NCI-H1436 (cell line): ENCODE measurements at places on chromosomes 1 and 21.

DNA sequence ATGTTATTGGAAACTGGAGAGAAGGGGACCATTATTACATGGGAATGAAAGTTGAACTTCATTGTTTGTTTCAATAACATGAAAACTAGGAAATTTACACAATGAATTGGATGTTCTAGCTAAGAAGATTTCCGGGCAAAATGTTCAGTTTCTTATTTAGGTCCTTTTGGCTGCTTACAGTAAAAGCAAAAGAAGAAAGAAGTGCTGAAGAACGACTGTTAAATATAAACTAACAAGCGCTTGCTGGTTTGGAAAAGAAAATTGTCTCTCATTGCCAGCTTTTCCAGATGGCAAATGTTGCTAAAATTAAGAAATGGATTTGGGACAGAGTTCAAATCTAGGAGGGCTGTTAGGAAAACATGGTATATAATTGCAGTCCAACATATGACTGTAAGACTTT, 139.6 kb downstream of the ZNF644 start:
- DNase-seq, result no peak

DNA sequence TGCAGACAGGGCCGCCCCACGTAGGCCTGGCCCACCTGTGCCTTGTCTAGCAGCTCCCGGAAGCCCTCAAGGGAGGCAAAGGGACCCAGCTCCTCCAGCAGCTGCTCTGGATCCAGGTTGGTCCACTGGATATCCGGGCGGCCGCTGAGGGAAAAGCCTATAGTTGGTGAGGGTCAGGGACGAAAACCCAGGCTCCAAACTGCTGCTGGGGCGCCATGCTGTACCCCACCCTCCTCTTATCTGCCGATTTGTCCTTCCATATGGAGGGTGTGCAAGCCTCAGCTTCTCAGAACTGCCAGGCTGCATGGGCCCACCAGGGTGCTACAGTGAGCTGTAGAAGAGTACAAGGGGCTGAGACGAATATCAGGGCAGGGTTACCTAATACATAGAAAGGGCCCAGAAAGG, 12.2 kb downstream of the PTCH2 start:
- DNase-seq, result no peak

DNA sequence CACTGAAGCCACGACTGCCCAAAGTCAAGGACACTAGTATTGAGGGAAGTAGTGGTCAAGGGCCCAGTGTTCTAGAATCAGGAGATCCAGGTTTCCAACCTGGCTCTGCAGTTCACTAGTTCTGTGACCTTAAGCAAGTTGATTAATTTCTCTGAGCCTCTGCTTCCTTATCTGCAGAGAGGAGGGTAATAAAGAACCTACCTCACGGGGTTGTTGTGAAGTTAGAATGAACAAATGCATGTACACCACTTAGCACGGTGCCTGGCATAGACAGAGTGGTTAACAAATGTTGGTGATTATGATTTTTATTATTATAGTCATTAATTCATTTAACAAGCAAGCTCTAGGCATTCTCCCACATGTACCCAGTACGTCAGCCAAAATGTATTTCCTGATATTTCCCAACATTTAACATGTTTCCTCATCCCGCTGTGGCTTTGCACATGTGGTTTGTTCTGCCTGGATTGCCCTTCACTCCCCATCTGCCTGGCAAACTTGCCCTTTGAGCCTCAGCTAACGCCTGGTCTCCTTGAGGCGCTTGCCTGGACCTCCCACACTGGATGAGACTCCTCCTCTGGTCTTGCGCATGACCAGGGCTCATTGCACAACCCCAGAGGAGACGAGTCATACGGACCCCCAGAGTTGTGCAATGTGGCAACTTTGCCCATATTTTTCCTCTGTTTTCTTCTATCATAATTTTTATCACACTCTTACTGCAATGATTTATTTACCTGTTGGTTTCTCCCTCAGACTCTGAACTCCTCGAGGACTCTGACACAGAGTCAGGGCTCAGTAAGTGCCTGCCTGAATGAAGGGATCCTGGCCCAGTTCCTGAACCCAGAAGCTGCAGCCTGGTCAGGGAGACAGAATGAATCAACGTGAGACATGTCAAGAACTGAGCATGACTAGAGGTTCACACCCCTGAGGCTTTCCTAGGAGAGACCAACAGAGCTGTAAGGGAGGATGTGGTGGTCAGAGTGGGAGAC, 20.7 kb upstream of the MFSD2A start:
- DNase-seq, result no peak

DNA sequence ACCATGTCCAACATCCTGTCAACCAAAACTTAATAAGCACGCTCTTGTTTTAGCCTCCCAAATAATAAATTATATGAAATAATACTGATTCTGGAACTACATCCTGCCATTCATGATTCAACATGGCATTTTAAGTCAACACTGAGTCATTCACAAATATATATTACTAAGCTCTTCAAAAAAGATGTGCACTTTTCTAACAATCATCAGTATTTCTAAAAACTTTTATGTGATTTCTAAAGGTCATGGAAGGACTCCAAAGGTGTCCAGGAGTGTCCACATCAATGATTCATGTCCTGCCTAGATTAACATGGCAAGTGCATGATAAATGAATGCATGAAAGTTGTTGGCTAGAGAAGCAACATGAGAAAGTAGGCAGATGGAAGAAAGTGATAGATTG, 51.6 kb downstream of the NEGR1 start:
- no peak for DNase-seq

DNA sequence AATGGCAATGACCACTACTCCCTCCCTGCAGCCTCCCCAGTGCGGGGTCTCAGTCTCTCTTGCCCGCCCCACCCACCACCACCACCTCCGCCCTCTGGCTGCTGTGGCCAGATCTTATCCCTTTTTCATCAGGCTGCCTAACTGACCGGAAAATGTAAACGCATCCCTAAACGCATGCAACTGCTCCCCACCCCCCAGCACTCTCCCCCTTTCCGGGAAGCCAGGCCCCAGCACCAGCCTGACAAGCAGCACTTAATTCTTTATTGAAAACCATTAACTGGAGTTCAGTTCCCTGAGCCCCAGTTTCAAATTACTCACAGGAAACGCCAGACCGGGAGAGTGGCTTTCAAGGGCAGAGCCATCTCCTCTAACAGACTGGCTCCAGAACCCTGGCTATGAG, 147.7 kb downstream of the DMRTA2 start:
- DNase-seq, result peak; percentile 70

- DNase-seq, result peak; percentile 66
Measured at GRCh38 chr1:64136752-64137411, 66.5 kb upstream of the UBE2U start.

GRCh38 chr1:77126307-77126706, 92.9 kb downstream of the PIGK start:
- DNase-seq, result peak; percentile 64

DNA sequence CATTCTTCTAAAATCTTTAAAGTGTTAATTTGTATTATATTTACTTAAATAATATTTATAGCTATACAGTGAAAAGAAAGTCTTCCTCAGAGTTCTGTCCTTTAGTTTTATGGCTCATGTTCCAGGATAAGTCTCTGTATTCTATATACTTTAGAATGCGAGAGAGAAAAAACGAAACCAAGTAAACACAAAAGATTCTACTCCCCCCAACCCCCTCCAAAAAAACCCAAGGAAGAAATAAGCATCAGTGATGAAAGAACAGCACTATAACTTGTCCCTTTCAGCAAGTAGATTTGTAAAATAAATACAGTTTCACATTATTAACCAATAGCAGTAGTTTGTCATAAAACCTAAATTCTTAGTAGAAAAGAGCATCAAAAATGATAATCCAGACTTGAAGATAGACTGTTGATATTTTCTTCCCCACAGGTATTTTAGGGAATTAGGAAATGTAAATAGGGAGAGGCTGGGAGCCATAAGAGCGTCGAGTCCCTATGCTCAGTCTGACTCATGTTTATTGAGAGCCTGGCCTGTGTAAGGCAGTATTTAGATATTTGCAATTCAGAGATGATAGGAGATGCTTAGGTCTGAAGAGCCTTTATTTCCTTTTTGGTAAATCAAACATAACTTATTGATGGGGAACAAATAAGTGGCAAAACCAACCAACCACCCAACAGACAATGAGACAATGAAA, 35.5 kb downstream of the CDC14A start:
- no peak for DNase-seq

- no peak for DNase-seq
Measured at GRCh38 chr21:36044056-36044455, 16.3 kb downstream of the SETD4 start.

DNA sequence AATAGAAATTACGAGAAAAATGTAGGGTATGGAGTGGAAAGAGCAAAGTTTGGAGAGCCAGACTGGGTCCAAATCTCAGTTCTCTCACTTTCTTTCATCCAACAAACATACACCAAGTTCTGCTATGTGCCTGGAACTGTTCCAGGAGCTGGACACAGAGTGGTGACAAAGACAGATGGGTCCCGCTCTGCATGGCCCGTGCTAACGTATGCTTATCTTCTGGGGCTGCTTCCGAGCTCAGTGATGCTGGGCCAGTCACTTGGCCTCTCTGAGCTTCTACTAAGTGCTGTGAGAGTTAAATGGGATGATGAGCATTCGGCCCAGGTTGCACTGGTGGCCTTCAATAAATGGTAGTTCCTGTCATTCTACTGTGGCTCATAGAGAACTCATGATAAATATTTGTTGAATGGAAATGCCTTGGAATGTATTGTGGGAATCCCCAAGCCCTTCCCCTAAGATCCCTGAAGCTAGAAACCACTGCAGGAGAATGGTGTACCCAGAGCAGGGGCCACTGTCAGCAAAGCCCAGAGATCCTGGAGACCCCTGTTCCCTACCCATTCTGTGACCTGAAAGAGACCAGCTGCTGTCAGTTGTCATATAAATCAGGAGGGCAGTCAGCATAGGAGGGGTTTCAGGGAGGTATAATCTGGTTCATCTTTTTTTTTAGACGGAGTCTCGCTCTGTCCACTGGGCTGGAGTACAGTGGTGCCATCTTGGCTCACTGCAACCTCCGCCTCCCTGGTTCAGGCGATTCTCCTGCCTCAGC, 3.8 kb downstream of the LEMD1 start:
- DNase-seq, result no peak

DNA sequence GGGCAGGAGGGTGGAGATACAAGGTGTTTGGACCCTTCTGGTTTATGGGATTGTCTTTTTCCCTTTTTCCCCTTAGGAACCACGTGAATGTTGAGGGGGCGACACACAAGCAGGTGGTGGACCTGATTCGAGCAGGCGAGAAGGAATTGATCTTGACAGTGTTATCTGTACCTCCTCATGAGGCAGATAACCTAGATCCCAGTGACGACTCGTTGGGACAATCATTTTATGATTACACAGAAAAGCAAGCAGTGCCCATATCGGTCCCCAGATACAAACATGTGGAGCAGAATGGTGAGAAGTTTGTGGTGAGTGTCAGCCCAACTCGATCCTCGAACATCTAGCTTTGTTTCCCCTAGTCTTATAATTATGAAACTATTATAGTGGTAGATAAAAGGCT, 27.0 kb downstream of the SNX27 start:
- DNase-seq, result no peak

GRCh38 chr1:239814306-239814881, 277.3 kb upstream of the FMN2 start:
- DNase-seq, result no peak

- no peak for DNase-seq
Measured at GRCh38 chr21:44375281-44375651, 21.8 kb downstream of the TRPM2 start.

GRCh38 chr1:25971066-25971810, 26.6 kb downstream of the PAFAH2 start:
- no peak for DNase-seq

GRCh38 chr1:40956407-40956806, 23.1 kb upstream of the CTPS1 start:
- no peak for DNase-seq

DNA sequence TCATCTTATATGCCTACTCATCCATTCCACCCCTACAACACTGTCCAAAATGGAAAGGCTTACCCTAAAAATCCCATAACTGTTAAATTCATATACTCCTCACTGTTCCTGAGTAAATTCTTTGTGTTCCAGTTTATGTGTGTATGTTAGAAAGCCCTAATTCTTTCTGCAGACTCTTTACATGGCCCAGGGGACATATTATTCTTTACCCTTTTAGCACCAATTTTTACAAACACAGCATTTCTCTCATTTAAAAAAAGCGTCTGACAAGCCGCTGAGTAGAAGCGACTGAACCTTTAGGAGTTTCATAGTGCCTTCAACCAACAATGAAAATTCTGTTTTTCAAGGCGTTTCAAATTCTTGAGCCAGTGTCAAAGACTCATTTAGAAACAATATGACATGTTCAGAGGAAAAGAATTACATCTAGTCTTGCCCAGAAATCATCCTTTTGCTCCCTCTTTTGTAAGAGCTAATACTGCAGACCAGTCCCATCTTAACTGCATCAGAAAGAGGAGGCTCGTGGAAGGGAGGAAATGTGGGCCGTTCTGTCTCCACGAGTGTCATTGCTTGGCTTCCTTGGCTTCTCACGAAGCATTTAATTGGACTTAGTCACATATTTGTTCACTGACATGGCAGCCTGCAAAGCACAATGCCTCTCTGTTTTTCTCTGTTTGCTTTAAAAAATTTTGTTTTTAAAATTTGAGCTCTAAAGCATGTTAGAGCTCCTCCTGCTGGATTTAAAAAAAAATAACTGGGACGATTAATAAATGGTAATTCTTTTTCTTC, 21.3 kb upstream of the C1orf105 start:
- DNase-seq, result peak; percentile 16

- no peak for DNase-seq
Measured at GRCh38 chr21:33968080-33968994, 52.7 kb upstream of the ATP5PO start.

DNA sequence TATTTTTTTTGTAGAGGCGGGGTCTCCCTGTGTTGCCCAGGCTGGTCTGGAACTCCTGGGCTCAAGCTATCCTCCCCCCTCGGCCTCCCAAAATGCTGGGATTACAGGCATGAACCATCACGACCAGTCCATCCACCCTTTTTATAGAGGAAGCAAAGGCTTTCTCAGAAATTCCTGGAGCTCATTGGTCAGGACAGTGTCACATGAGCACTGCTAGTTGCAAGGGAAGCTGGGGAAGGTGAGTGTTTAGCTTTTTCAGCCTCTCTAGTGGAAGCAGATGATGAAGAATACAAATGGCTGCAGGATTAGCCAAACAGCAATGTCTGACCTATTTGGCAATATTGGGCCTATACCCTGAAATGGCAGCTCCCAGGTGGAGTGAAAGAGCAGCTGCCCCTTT, 8.0 kb downstream of the IGFN1 start:
- no peak for DNase-seq

DNA sequence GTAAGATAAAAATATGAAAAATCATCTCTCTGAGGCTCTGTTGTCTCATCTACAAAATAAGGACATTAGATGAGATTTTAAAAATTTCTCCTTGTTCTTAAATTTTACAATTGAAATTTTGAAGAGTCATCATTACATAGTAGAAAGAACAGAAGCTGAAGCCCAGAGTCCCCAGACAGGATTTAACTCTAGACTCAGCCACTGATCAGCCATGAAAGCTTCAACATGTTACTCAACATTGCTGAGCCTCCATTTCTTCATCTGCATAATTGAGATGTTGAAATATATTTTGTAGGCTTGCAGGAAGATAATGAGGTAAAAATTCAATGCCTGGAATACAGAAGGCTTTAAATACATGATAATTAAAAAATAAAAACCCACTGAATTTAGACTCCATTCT, 633.3 kb downstream of the LMO4 start:
- DNase-seq, result no peak

GRCh38 chr1:243575070-243575469, 275.0 kb downstream of the AKT3 start:
- DNase-seq, result peak; percentile 55

- DNase-seq, result no peak
Measured at GRCh38 chr1:86259390-86259789, 102.8 kb upstream of the COL24A1 start.

- DNase-seq, result no peak
Measured at GRCh38 chr21:43921979-43922945, 57.2 kb downstream of the AGPAT3 start.
